ENCODE measurements at places on chromosomes 12 and 14.
A peak's percentile ranks its signal among the peaks of the same experiment; 100 is the strongest.

DNA sequence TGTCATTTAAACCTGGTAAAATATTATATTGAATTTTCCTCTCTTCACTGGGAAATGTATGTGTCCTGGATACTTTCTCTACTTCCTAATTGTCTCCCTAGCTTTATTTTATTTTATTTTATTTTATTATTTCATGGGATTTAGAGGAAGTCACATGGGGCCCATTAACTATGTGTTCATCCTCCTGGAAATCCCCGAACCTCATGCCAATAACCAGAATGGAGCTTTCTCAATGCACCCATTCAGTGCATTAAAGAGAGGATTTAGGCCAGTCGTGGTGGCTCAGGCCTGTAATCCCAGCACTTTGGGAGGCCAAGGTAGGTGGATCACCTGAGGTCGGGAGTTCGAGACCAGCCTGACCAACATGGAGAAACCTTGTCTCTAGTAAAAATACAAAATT, 1.3 kb upstream of the RPGRIP1 start:
- no peaks in the 10 kb centered on the region for H3K4me1 ChIP-seq
- H3K36me3 ChIP-seq = no peaks in the 10 kb centered on the region
- DNase-seq = no peak
- H3K27ac ChIP-seq = no peak overlapping the region

DNA sequence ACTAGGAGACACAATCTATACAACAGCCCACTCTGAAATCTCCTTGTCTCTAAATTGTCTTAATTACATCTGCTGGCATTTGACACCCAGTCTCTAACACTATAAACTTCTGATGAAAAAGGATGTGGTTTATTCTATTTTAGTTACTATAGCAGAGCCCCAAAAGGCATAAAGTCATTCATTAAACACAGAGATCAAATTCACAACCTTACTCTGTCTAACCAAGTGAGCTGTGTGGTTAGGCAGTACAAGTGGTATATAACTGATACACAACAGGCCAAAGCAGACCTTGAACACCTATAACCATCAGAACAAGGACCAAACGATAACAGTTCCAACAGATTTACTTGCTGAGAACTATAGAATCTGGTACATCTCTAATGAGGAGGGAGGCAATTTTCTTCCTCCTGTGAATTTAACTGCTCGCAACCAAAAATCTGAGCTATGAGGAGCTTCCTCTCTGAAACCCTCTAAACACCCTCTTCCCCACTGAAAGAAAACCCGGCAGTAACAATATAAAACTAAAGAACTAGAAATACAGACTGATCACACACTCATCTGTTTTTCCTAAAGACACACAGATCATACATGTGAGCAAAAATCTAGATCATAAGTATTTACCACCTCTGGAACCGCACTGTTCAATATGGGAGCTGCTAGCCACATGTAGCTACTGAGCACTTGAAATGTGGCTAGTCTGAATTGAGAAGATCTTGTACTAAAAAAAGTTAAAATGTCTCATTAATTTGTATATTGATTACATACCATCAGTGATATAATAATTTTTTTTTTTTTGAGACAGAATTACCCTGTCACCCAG, 17.7 kb downstream of the SPPL3 start:
- H3K4me1 ChIP-seq = no peaks in the 10 kb centered on the region
- H3K4me3 ChIP-seq = no peak overlapping the region
- DNase-seq = no peak
- H3K27ac ChIP-seq = no peak overlapping the region

DNA sequence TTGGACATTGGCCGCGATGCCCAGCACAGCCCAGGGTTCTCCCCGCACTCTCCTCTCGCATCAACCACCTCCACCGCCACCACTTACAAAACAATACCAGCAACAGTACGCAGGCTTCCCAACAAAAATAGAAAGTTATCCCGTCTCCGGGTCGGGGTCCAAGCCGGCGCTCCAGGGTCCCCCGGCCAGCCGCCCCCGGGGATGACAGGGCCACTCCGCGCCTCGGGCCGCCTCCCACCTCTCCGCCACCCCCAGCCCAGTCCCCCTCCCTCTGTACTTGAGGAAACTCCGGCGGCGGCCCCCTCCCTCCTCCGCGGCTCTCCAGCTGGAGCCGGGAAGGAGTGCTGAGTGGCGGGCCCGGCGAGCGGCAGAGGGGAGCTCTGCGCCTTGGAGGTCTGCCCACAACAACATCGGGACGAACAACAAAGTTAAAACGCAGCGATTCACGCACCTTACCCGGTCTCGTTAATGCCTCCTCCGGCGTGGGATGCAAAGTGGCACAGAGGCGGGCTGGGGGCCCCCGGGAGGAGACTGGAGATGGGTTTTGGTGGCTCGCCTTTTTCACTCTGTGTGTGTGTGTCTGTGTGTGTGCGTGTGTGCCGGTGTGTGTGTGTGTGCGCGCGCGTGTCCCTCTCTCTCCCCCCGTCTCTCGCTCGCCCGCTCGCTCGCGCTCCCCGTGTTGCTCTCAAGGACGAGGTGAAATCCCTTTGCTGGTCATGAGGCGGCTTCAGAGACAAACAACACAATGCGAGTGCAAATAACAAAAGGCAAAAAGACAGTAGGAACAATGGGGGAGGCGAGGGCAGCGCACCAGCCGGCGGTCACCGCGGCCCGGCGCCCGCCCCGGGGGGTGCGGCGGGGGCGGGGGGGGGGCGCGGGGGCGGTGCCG, 386.8 kb downstream of the BCAT1 start:
- peak overlapping the region; percentile 95 for H3K4me3 ChIP-seq
- peaks cover 5% of the 10 kb centered on the region for H3K4me1 ChIP-seq
- DNase-seq = peak; percentile 52
- no peaks in the 10 kb centered on the region for H3K36me3 ChIP-seq

DNA sequence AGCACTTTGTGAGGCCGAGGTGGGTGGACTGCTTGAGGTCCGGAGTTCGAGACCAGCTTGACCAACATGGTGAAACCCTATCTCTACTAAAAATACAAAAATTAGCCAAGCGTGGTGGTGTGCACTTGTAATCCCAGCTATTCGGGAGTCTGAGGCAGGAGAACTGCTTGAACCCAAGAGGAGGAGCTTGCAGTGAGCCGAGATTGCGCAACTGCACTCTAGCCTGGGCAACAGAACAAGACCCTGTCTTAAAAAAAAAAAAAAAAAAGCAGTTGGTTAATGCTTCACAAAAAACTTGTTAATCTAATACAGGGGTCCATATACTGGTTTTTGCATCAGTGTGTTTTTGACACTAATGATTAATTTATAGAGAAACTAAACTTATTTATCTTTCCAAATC, 18.5 kb upstream of the SLC7A8 start:
- H3K4me1 ChIP-seq = no peaks in the 10 kb centered on the region
- H3K27ac ChIP-seq = no peak overlapping the region
- DNase-seq = no peak
- no peaks in the 10 kb centered on the region for H3K36me3 ChIP-seq

- no peak overlapping the region for H3K4me3 ChIP-seq
- DNase-seq = no peak
- no peaks in the 10 kb centered on the region for H3K27me3 ChIP-seq
- no peak overlapping the region for H3K27ac ChIP-seq
- no peaks in the 10 kb centered on the region for H3K36me3 ChIP-seq
Observed at GRCh38 chr12:96395236-96395635, 5.0 kb downstream of the CDK17 start.

DNA sequence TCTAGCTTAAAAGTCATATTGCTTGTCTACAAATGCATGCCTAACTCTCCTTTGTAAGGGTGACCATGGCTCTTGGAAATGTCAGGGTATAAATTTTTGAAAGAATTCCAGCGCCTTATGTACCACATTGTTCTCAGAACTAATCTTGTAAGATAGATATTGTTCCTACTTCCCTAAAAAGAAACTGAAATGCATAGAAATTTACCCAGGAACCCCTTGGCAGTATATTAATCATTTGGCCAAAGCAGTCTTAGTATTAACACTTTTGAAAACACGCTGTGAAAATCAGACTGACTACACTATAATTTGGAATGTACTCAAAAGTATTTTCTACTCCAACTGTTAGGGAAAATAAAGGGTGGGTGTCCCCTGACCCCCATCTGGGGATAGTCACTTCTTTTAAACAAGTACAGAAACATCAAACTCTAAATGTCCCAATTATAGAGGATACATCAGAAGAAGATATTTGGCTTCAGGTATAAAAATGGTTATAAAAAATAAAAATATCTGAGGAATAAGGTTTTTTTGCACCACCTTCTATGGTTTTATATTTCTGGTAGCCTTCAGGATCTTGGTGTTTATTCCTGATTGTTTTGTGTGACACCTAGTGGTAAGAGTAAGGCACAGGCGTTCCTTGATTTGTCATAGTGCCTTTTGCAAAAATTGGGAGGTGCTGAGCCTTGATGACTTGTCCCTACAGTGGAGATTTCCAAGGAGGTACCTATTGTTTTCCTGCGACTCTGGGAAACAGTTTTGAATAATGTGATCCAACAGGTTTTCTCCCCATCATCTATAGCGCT, 2.2 kb upstream of the NFKBIA start:
- no peak overlapping the region for H3K4me3 ChIP-seq
- H3K27me3 ChIP-seq = no peaks in the 10 kb centered on the region
- peaks cover 31% of the 10 kb centered on the region for H3K4me1 ChIP-seq
- H3K36me3 ChIP-seq = peaks cover 12% of the 10 kb centered on the region

DNA sequence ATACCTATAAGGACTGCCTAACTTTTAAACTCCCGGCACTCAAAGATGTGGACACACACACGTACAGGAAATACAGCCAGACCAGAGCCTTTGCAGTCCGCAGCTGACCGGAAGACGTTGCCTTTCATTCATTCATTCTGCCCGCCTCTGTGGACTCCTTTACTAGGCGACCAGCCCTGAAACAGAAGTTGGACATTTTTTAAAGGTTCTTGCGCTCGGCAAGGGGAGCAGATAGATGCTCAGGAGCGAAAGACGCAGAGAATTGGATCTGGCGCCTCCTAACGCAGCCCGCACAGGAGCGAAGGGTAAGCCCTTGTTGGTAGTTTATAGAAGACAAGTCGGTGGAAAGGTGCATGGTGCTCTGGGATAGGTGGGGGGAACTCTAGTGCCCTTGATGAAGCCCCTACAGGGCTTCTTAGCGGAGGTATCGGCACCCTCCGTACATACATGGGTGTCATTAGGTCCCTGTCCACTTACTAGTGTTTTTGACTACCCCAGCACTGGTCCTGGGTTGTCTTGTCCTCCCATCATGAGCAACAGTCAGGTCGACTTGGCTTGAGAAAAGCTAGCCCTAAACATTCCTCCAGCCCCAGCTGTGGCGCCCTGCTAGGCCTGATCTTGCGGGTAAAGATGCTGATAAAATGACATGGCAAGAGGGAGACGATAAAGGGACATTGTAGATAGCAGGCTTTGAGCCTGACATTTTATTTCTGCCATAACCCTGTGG, at the start of gene KDM2B:
Gene KDM2B (minus strand): TSS at position 65 of the 727 bp plus-strand sequence. CDS start 112 bp downstream, outside the sequence.
- no peaks in the 10 kb centered on the region for H3K27me3 ChIP-seq
- H3K36me3 ChIP-seq = no peaks in the 10 kb centered on the region
- no peak for DNase-seq
- H3K4me3 ChIP-seq = peak within 1 kb of the TSS; percentile 85
- peak within 1 kb of the TSS; percentile 77 for H3K27ac ChIP-seq

GRCh38 chr14:36105401-36105800, 71.1 kb downstream of the PTCSC3 start:
- no peaks in the 10 kb centered on the region for H3K4me1 ChIP-seq
- DNase-seq = no peak
- peaks cover 23% of the 10 kb centered on the region for H3K27me3 ChIP-seq
- no peaks in the 10 kb centered on the region for H3K36me3 ChIP-seq
- no peak overlapping the region for H3K4me3 ChIP-seq

- H3K4me3 ChIP-seq = no peak overlapping the region
- no peaks in the 10 kb centered on the region for H3K36me3 ChIP-seq
- peak overlapping the region; percentile 91 for H3K27ac ChIP-seq
- peak; percentile 62 for DNase-seq
- H3K27me3 ChIP-seq = no peaks in the 10 kb centered on the region
Observed at GRCh38 chr12:121128908-121129810, 3.5 kb upstream of the P2RX7 start.

- no peak overlapping the region for H3K27ac ChIP-seq
- no peak overlapping the region for H3K4me3 ChIP-seq
- no peak for DNase-seq
- no peaks in the 10 kb centered on the region for H3K27me3 ChIP-seq
Observed at GRCh38 chr12:8078398-8078797, 3.7 kb upstream of the NECAP1 start.

GRCh38 chr12:24798335-24798734, 150.6 kb downstream of the BCAT1 start:
- no peaks in the 10 kb centered on the region for H3K36me3 ChIP-seq
- no peaks in the 10 kb centered on the region for H3K27me3 ChIP-seq
- H3K4me1 ChIP-seq = no peaks in the 10 kb centered on the region
- no peak overlapping the region for H3K27ac ChIP-seq
- DNase-seq = no peak
- H3K4me3 ChIP-seq = no peak overlapping the region

DNA sequence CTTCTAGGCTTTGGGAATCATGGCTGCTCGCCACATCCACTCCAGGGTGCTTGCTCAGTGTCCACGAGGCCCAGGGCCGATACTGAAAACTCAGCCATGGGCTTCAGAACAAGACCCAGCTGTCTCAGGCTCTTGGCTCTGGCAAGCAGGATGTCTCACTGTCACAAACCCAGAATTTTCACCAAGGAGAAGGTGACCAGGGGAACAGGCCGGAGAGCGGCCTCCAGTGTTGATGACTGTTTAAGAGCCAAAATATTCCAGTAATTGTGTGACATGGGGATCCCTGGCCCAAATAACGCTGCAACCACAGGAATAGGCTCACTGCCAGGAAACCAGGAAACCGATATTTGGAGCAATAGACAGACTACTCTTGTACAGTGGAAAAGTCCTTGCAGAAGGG, 9.8 kb upstream of the SERPINA5 start:
- peaks cover 11% of the 10 kb centered on the region for H3K36me3 ChIP-seq
- H3K27ac ChIP-seq = peak overlapping the region; percentile 76
- DNase-seq = no peak
- H3K4me3 ChIP-seq = no peak overlapping the region

GRCh38 chr12:104784592-104784991, 173.5 kb downstream of the SLC41A2 start:
- H3K27ac ChIP-seq = no peak overlapping the region
- no peak for DNase-seq
- no peaks in the 10 kb centered on the region for H3K27me3 ChIP-seq
- no peak overlapping the region for H3K4me3 ChIP-seq
